ENCODE measurements at places on chromosomes 7 and 10.

DNA sequence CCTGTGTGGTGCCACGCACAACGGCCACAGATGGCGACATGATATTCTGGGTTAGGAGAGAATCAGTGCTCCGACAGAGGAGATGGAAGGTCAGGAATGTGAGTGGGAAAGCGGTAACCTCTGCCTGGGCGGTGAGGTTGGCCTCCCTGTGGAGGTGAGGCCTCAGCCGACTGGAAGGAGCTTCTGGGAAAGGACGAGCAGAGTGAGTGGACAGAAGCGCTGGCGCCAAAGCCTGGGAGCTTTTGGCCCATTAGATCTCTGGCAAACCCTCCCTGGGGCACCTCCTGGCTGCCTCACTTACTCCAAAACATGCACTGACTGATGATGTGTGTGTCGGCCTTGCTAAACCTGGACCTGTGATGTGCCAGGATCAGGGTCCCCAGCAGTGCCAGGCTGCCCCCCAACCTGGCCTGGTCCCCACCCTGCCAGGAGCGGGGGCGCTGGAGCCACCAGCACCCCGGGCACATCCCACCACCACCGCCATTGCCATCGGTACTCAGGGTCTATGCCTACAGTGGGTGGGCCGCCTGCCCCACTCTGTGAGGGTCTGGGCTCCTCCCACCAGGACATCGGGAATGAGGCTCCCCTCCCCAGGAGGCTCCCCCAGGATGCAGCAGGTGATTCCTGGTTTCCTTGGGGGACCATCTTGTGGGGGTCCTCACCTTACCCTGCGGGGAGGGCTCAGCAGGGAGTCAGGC lies 51.0 kb downstream of the RASGEF1A start:
- DNase-seq = no peak

DNA sequence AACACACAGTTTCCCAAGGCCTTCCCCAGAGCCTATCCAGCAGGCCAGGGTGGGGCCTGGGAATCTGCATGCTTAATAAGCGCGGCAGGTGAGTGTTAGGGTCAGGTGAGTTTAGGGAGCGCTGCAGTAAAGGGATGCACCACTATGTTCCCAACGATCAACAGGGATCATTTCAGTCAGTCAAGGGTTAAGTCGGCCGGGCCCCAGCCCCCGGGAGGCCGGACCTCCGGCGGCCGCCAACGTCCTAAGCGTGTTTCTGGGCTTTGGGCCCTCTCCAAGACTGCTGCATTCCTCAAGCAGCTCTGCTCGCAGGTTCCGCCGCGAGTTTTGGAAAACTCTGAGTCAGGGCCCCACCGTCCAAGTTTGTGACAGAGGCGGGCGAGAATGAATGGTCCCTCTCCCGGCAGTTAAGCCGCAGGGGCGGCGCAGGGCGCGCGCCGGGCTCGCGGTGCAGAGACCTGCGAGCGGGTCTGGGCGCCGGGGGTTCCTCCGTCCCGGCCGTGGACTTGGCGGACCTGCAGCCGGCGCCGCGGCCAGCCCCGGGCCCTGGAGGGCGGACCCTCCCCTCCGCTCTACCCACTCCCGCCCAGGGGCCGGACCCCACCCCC lies 81.6 kb downstream of the ARHGAP22 start:
- no peak for DNase-seq

DNA sequence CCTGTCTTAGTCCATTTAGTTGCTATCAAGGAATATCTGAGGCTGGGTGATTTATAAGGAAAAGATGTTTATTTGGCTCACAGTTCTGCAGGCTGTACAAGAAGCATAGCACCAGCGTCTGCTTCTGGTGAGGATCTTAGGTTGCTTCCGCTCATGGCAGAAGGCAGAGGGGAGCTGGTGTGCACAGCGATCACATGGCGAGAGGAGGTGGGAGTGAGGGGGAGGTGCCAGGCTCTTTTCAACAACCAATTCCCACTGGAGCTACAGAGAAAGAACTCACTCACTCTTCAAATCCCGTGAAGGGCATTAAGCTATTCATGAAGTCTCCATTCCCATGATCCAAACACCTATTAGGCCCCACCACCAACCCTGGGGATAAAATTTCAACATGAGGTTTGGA lies 371.6 kb downstream of the SH2D4B start:
- DNase-seq = no peak

DNA sequence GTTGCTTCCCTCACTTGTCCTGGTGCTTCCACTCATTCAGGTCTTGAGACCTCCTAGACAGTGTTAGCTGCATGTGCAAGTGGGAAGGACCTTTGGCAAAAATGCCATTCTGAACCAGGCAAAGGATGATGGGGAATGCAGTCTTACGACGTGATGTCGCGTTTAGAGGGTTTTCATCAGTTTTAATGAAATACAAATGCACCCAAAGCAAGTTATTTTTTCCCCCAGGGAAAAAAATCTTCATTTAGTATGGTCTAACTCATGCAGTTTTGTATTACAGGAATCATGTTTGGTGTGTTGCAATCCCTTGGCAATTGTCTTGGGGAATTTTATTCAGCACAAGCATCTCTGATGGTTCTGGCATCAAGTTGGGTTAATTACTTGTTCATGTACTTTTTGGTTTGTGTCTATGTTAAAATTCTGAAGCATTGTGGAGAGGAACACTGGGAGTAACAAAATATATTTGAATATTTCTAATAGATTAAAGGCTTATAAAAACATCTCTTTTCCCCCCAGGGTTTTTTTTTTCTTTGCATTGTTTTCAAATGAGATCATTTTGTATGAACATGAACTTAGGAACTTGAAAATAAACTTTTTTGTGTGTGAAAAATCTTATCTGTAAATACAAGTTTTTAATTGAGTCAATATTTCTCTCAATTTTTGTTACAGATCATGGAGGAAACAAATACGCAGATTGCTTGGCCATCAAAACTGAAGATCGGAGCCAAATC lies 188.9 kb downstream of the BICC1 start:
- DNase-seq = no peak

DNA sequence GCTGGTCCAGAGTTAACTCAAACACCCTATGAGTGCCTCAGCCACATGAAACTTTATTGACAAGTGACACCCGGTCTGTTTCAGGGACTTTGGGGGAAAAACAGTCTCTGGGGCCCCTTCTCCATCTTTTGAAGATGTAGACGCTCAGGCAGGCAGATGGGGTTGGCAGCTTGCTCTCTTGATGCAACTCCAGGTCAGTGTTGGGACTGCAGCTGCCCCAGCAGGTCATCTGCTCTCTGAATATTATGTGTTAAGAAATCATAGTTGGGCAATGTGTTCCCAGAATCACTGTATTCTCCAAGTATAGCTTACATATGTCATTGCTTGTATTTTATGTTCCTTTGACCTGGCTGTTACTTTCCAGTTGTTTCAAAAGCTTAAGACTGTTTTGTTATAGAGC lies 544.9 kb upstream of the MGMT start:
- no peak for DNase-seq

GRCh38 chr7:94028768-94029167 lies 24.6 kb upstream of the BET1 start:
- no peak for DNase-seq

- no peak for DNase-seq
Measured at GRCh38 chr7:66304536-66304935, 99.4 kb downstream of the TPST1 start.

GRCh38 chr10:17235136-17235535 lies 7.1 kb downstream of the VIM start:
- no peak for DNase-seq

- DNase-seq = no peak
Measured at GRCh38 chr7:101739775-101740398, 77.5 kb upstream of the CUX1 start.

DNA sequence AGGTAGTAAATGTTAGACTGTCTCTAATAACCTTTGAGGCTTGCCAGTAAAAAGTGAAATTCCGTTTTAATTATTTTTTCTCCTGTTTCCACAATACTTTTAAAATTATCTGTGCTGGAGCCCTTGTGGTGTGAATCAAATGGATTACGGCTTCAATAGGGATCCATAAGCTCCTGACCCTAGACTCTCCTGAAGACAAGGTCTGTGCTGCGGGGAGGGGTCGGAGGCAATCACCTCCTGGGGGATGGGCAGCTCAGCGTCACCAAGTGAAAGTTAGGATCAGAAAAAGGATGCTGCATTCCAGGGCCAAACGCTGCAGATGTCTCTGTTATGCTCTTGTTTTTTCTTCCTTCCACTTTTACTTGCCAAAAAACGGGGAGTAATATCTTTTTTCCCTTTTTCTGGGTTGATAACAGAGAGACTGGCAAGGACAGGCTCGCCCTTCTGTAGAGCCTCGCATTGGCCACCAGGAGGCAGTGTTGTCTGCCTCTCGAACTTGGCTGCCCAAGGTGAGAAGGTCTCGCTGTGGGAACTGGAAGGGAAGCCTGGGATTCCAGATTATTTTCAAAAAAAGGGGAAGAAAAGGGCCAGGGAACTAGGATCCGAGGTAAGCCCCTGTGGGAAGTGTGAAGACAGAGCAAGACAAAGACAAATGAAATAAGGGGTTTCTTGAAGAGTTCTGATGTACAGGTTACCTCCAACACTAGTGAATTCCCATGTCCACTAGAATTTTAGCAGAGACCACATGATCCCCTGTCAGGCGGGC lies 621.9 kb downstream of the ACTR3B start:
- peak; percentile 3 for DNase-seq

DNA sequence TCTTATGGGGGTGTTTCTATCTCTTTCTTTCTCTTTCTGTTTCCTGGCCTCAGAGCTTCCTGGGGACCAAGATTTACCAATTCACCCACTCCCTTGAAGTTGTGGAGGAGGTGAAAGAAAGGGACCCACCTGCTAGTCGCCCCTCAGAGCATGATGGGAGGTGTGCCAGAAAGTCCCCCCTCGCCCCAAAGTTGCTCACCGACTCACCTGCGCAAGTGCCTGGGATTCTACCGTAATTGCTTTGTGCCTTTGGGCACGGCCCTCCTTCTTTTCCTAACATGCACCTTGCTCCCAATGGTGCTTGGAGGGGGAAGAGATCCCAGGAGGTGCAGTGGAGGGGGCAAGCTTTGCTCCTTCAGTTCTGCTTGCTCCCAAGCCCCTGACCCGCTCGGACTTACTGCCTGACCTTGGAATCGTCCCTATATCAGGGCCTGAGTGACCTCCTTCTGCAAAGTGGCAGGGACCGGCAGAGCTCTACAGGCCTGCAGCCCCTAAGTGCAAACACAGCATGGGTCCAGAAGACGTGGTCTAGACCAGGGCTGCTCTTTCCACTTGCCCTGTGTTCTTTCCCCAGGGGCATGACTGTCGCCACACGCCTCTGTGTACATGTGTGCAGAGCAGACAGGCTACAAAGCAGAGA lies 12.2 kb downstream of the AQP1 start:
- DNase-seq = no peak

GRCh38 chr7:45920502-45921380 lies at the start of gene IGFBP3:
TSS of gene IGFBP3 (minus strand) at chr7:45921272. CDS start at chr7:45921140, 132 bp downstream.
- DNase-seq = no peak

- DNase-seq = no peak
Measured at GRCh38 chr10:133072720-133073390, 14.9 kb upstream of the ADGRA1 start.

- no peak for DNase-seq
Measured at GRCh38 chr7:27617651-27618381, 44.9 kb downstream of the HIBADH start.

GRCh38 chr7:13036256-13036780 lies 348.9 kb downstream of the ARL4A start:
- DNase-seq = no peak

DNA sequence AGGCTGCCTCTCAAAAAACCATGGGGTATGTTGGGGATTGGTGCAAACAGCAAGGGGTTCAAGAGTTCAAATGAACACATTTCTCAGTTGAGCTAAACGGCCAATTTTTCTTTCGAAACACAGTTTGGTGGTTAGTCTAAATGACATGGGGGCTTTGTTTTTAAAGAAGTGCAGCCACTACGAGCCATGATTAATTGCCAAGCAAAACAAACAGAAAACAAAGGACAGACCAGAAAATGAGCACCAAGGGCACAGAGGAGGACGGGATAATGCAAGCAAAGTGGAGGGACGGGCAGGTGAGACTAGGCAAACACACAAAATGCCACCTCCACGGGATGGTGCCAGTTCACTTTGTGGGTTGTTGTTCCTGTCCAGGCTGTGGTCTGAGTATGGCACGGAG lies 64.5 kb upstream of the PDLIM1 start:
- no peak for DNase-seq

- no peak for DNase-seq
Measured at GRCh38 chr10:62001898-62002297, 100.4 kb downstream of the ARID5B start.

GRCh38 chr7:73773700-73774517 lies 3.8 kb upstream of the CLDN3 start:
- no peak for DNase-seq

DNA sequence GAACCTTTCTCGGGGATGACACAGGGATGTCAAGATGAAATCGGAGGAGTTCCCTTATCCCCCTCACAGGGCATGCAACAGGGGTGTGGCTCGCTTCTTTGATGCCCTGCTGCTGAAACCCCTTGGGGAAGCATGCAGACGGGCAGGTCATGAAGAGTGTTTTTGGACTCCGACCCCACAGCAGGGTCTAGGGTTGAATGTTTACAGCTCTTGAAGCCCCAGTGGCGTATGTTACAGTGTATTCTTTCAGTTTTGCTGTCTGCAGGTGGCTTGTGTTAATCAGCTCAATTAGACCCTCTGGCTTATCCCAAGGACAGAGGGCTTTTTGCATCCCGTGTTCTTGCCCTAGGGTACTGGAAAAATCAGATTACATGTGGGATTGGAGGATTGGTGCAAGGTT lies 446.5 kb downstream of the LRMDA start:
- DNase-seq = no peak

DNA sequence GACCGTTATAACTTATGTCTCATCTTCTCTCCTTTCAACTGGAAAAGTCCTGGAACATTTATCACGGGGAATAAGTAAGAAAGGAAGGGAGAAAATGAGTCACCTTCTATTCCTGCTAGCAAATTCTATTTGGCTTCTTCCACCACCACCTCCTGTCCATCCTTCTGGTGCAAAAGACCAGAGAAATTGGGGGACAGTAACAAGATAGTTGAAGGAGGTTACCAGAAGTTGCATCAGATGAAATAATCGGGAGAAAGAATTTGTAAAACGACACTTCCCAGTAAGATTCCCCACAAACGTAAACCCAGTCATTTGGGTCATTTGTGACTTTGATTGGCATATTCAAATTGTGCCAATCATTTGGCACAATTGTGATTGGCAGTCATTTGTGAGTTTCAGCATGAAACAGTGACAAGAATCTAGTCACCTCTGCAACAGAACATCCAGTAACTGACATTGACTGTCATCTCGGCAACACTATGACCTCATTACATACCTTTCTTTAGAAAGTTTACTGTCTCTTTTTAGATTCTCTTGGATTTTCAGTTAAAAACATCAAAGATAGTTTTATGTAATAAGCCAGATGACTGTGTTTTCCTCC lies 51.3 kb upstream of the PIK3CG start:
- no peak for DNase-seq

DNA sequence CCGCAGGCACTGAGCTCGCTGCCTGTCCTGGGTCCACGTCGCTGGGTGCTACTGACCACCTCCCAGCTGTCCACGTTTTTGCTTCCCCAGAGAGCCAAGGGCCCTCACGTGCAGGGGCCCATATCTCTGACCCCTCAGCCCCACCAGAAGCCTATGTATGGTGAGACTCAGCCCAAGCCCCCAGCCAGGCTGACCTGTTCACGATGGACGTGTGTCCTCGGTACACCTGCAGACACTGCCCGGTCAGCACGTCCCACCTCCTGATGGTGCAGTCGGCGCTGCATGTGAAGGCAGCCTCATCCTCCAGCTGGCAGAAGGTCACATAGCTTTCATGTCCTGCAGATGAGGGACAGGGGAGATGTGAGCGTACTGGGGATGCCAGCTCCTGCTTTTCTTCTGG lies 9.9 kb downstream of the WDR86 start:
- DNase-seq = no peak

GRCh38 chr10:94268652-94269051 lies 94.1 kb downstream of the NOC3L start:
- DNase-seq = no peak

Data from C1 segment of cervical spinal cord (tissue), 14 donors.